ENCODE measurements at places on chromosomes 5 and 9.

DNA sequence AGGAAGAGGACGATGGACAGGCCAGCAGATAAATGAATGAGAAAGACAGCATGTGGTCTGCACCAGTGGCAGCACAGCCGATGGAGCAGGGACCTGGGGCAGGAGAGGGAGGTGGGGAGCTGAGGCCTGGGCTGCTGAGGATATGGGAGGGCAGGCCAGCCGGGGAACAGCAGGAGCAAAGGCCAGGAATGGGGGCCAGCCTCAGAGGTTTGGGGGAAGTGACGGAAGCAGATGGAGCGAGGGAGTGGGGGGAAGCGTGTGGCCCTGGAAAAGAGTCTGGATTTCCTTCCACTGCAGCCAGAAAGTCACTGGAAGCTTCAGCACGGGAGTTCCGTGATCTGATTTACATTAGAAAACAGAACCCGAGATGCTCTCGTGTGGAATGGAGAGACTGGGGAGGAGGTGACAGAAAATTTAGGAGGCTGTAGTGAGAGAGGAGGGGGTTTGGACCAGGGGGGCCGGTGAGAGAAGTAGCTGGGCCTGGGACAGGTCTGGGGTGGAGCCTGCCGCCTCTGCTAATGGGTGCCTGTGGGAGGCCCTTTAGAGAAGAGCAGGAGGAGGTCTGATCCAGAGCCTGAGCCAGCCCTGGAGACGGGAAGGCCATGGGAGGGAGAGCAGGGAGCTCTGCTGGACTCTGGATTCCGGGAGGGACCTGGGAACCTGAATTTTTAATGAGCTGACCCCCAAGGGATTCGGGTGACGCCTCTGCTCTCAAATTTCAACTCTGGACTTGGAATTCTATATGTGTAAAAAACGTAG lies 65.4 kb downstream of the TSPAN17 start:
- no peak for DNase-seq

DNA sequence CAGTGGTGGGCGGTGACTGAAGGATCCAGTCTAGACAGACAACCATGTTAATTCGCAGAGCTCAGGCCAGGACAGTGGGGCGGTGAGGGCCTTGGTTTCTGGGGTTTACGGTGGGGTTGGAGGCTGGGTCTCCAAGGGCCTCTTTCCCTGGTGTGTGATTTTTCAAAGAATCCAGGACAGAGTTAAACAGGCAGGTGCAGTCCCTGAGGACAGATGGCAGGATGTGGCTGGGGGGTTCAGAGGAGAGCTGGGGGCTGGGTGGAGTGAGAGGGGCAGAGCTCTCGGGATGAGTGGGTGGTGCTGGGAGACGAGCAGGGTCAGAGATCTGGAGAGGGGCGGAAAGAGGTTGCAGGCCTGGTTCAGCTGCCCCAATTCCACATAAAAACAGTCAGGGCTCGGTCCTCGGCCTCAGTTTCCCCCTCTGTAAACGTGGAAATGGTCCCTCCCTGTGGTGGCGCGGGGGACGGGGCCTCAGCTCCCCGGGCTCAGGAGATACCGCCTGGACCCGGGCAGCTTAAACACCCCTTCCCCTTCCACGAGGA lies 145.9 kb downstream of the GAPVD1 start:
- DNase-seq = no peak

- no peak for DNase-seq
These were observed 72.4 kb upstream of the SNX2 start for GRCh38 chr5:122702524-122702875.

- no peak for DNase-seq
These were observed 149.3 kb downstream of the NTRK2 start for GRCh38 chr9:84818791-84819190.

DNA sequence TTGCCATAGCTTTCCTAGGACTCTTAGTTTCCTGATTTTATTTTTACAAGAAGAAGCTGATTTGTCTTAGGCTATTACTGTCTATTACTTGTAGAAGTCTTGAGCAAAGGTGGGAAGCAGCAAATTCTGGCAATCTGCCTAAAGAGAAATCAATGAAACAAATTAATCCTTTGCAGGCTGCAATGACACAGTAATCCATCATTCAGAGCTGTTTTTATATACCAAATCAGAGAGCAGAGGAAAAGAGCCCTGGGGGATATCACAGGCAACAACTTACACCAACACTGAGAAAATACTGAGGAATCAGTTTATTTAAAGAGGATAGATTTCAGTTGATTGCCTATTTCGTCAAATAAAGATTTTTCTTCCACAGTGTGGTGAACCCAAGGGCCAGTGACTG lies 13.6 kb downstream of the NR2F1-AS1 start:
- DNase-seq = no peak

GRCh38 chr5:178536541-178537466 lies 53.4 kb downstream of the COL23A1 start:
- DNase-seq = no peak

DNA sequence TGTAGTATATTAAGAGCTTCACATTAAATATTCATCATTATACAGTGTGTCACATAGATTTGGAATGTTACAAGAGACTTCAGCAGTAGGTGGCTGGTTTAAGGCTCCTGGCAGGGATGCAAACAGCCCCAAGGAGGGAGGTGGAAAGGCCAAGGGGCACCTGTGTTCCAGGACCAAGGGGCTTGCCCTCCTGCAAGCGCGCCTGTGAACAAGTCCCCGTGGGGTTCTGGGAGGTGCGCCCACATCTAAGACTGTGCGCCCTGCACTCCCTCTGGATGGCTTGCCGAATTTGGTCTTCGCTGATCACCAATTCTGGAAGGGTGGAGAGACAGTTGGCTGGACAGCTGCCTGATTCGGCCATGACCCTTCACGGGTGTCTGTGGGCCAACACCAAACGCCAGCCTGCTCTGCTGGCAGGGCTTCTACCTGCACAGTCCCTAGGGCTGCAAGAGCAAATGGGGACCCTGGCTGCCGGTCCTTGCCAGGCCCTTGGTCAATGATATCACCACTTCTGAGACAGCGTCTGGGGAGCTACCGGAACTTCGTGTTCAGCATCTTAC lies 12.1 kb upstream of the SLC25A51 start:
- no peak for DNase-seq

DNA sequence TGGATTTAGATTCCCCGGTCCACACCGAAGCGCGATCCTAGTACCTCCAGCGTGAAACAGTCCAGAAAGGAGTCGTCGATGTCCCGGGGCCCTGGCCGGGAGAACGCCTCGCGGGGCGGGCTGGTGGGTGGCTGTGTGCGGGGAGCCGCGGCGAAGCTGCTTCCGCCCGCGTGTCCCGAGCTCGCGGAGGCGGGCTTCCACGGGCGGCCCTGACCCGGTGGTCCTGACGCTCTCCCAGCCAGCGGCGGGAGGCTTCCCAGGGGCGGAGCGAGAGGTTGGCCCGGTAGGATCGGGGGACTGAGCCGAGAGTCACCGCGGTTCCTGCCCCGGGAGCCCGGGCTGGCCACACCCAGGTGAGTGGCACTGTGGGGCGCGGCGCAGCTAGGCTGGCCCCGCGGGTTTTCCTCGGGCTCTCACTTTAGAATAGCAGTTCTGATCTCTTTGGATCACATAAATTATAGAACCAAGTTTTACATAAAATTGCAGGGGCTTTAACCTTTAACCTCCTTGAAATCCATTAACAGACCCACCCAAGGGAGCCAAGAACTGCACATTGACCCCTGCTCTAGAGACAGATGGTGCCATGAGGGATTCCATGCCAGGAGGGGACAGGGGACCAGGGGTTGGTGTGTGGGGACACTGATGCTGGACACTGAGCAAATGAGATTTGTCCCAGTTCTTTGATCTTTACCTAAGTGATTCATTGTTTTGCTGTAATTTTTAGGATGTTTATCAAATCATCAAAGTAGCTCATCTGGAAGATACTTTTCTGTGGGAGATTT lies 29.2 kb upstream of the IL31RA start:
- DNase-seq = peak; percentile 4

- no peak for DNase-seq
These were observed 608 bp downstream of the ELOVL7 start for GRCh38 chr5:60843386-60843935.

Data from stimulated activated CD4-positive, alpha-beta T cell treated with anti-CD3 and anti-CD28 coated beads, Interleukin-4, amount 100 ng/mL, for 1 hour (primary cell).